Stimulated activated CD8-positive, alpha-beta memory T cell treated with anti-CD3 and anti-CD28 coated beads, Interleukin-7, amount 100 ng/mL, for 1 hour (primary cell): ENCODE measurements at places on chromosomes 7 and 10.

GRCh38 chr7:77738871-77739270 lies 42.6 kb downstream of the RSBN1L start:
- no peak for DNase-seq

DNA sequence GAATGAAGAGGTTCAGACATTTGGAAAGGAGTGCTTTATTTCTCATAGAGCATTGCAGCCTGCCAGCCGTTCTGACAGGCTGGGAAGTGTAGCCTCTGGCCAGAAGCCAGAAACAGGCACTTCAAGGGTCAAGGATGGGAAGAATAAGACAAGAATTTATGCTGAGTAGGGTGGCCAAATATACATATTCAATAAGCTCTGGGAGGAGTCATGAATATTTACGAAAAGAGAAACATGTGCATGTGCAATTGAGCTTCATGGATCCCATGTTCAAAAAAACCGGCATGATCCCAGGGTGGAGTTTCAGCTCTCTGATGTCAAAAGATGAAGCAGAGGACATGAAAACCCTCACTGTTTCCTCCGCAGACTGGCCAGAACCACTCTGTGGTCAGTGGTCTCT lies 32.9 kb downstream of the TLX1 start:
- no peak for DNase-seq

DNA sequence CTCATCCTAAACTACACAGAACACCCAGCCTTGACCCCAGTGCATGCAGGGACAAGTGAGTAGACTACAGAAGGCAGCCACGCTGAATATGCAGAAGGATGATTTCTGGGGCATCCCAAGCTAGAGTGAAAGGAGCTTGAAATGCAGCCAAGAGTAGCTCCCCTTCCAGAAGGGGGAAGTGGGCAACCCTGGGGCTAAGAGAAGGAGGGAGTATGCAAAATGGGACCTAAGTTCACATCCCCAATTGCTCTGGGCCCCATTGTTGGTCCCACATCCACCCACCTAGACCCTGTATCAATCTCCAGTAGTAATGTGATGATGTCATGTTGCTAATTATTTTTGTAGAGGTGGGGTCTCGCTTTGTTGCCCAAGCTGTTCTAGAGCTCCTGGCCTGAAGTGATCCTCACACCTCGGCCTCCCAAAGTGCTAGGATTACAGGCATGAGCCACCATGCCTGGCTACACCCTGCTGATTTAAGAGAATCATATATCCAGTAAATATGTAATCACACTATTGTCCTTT lies 5.6 kb upstream of the PSTK start:
- no peak for DNase-seq

GRCh38 chr10:60714233-60714632 lies 64.0 kb upstream of the CDK1 start:
- DNase-seq = no peak

DNA sequence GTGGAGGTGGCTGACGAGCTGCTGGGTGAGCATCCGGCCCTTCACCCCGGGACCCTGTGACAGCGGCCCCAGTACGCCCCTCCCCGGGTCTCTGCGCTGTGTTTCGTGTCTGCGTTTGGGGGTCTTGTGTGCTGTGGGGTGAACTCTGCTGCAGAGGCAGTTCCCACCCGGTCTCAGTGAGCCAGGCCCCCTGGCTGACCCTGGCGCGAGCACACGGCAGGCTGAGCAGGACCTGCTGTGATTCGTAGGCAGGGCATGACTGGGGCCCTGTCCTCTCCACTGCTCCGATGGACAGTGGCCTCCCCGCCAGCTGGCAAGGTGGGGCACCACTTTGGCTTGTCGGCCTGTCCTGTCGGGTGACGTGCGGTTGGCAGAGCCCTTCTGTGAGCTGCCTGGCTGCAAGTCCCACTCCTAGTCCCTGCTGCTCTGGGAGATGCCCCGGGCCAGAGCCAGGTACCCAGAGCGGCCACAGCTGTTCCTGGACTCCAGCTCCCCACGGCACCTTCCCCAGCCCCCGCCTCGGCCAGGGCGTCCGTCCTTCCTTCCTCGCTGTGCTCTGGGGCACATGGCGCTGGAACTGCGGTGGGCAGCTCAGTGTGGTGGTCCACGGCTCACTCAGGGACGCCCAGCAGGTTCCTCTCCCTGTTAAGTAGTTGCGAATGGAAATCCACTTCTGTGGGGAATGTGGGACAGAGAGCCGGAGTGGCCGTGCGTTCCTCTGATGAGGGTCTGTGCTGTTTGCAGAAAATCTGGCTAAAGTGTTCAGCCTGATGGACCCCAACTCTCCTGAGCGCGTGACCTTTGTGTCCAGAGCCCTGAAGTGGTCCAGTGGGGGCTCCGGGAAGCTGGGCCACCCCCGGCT lies 10.5 kb downstream of the GET4 start:
- no peak for DNase-seq

GRCh38 chr7:81839708-81840369 lies 70.0 kb upstream of the HGF start:
- no peak for DNase-seq

GRCh38 chr10:11846542-11846941 lies 23.4 kb downstream of the PROSER2 start:
- no peak for DNase-seq

- no peak for DNase-seq
These were observed 10.8 kb downstream of the COL1A2 start for GRCh38 chr7:94405506-94405905.

- no peak for DNase-seq
These were observed 110.9 kb downstream of the ADCY1 start for GRCh38 chr7:45684910-45685618.

DNA sequence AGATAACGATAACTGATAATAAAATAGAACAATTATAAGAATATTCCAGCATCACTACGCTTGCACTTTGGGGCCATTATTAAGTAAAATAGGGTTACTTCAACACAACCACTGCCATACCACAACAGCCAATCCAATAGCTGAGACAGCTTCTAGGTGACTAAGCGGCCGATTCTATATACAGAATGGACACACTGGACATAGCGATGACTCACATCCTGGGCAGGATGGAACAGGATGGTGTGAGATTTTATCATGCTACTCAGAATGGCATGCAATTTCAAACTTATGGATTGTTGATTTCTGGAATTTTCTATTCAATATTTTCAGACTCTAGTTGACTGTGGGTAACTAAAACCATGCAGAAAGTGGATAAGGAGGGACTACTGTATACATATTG lies 920.9 kb downstream of the LRMDA start:
- DNase-seq = no peak

DNA sequence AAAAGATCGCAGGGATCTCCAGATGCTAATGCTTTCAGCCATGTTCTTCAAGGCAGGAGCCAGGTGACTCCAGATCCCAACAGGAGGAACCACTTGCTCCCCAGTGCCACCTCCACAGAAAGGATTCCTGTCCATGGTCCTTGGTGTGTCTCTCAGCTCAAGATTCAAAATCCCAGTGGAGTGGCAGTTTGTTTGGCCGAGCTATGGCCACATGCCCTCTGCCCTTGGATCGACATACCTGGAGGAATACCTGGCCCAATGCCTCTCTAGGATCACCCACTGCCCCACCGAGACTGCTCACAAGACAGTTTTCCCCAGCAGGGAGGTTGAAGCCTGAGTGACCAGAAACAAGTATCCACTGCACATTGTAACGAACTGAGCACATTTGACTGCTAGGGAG lies 3.9 kb upstream of the GPRIN2 start:
- DNase-seq = no peak

GRCh38 chr10:34389801-34390200 lies 425.3 kb downstream of the PARD3 start:
- DNase-seq = no peak

GRCh38 chr7:153604-154003 lies 38.8 kb upstream of the FAM20C start:
- DNase-seq = no peak

DNA sequence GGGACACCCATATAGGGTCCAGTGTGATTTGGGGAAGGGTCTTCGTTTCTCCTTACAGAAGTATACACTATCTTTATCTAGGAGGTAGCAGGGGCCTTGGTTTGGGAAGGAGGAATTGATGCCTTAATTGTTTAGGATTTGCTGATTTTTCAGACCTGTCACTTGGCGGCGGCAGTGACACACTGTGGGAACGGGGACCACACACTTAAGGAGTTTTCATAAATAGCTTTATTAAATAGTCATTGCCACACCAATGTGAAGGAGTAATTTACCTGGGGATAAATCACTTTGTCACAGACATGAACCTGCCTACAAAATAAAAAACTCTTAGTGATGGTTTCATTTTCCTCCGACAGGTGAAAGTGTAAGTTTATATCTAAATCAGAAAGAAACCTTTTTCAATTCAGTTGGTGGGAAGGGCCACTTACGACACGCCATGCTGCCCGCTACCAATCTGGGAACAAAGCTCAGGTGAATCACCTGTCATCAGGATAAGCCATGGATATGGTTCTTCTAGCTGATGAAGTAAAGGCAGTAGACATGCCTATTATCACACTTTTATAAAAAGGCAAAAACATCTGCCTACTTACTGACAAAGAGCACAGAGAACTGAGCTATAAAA lies 12.3 kb upstream of the ENO4 start:
- DNase-seq = no peak

DNA sequence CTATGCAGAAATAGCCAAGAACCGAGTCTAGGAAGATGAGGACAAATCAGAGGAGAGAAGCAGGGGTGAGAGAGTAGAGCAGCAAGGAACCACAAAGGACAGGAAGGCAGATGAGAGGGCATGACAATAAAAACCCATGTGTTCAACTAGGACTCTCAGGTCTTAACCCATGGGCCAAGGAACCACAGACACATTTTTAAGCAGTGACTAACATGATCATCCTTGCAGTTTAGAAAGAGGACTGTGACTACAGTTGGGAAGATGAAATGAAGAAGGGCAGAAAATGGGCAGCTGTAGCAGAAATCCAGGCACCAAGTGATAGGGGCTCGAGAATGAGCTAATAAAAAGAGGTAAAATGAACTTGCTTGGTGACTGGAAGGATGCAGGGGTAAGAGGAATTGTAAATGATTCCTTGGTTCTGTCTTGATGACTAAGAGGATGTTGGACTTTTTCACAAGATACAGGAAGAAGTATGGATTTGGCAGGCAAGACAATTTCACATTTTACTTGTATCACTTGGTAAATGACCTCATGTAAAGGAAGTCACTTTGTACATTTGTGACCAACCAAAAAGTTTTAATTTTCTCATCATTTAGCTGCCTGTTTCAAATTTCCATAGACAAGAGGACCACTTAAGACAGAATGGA lies 22.8 kb downstream of the SGMS1 start:
- DNase-seq = no peak

GRCh38 chr10:35112571-35112970 lies 14.1 kb upstream of the CREM start:
- no peak for DNase-seq

- no peak for DNase-seq
These were observed 51.7 kb downstream of the MAPK8 start for GRCh38 chr10:48358162-48358561.

DNA sequence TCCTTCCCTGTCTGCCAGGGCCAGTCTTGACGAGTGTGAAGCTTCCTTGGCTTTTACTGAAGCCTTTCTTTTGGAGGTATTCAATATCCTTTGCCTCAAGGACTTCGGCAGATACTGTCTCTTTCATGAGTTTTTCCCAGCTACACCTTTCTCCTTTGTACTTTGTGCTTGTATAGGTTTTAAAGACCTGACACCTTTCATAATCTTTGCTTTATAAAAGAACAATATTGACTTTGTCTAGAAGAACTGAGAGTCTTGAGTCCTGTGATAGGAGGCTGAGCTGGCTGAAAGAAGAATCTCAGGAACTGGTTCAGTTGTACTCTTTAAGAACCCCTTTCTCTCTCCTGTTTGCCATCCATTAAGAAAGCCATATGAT lies 41.3 kb upstream of the CC2D2B start:
- DNase-seq = no peak

DNA sequence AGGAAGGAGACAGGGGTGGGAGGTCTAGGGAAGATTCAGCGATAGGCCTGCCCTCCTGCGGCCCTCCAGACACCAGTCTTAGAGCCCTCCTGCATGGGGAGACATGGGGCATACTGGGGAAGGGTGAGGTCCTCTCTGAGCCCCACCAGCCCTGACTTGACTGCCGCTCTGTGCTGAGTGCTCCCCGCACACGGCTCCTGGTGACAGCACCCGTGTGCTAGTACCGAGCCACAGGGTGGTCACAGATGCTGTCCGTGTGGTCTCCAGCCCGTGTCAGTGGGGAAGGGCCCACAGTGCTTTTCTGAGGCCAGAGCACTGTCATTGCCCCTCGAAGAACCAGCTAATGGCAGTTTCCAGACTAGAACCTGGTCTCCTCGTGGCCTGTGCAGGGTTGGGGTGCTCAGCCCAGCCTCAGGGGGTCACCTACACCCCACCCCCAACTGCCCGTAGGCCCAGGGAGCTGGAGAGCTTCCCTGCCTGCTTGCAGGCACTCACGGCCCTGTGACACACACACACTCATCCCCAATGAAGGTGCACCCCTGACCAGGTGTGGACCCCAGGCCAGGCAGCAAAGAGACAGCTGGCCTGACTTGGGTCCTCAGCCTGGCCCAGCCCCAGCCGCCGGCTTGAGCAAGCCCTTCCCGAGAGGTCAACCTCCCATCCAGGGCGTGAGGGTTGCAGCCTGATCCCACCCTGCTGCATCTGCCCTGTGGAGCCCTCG lies 86.0 kb upstream of the RET start:
- DNase-seq = no peak

GRCh38 chr7:150476285-150476684 lies 25.9 kb downstream of the GIMAP8 start:
- no peak for DNase-seq

DNA sequence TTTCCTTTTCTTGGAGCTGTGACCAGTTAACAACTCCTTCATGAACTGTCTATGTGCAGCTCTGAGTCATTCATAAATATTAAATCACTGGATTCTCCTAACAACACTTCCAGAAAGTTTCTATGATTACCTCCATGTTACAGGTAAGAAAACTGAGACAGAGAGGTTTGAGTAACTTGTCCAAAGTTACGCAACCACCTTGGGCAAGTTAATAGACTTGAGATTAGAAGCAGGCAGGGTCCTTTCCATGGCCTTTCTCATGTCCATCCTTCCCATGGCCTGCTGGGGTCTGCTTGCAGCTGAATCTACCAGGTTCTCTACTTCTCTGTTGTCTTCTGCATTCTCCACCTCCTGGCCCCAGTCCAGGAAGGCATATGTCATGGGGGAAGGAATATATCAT lies 648.8 kb upstream of the MKI67 start:
- DNase-seq = no peak

DNA sequence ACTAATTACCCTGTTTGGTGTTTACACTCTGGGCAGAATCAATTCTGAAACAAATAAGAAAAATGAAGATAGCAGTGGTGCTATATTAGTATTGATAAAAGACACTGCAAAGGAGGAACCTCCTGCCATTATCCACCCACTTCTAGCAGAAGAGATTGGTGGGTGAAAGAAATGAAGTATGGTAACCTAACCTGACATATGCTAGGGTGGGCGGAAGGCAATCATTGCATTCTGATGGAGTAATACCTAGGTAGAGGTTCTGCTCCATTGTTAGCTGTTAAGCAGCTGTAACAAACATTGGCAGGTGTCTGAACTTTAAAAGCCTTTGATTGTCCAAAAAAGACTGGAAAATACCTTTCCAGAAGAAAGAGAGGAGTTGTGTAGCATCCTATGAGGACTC lies 95.9 kb downstream of the OTUD1 start:
- no peak for DNase-seq
